Muscle of leg (tissue), 16 donors: ENCODE measurements at places on chromosomes 3 and 15. TPM values are rescaled to one million over a fixed set of nuclear protein-coding genes. Genes with fewer than 3 reads are reported as not detected.

- no peak overlapping the region for H3K4me3 ChIP-seq
- peak; percentile 79 for DNase-seq
- no peaks in the 10 kb centered on the region for H3K27me3 ChIP-seq
- H3K27ac ChIP-seq = peak overlapping the region; percentile 78
Observed at GRCh38 chr15:85598718-85599398, 195.9 kb downstream of the KLHL25 start.

- no peaks in the 10 kb centered on the region for H3K27me3 ChIP-seq
- no peak overlapping the region for H3K4me3 ChIP-seq
- H3K27ac ChIP-seq = peak overlapping the region; percentile 77
- H3K4me1 ChIP-seq = peaks cover 18% of the 10 kb centered on the region
- no peaks in the 10 kb centered on the region for H3K36me3 ChIP-seq
Observed at GRCh38 chr3:111761309-111761795, 97.7 kb upstream of the PHLDB2 start.

Gene AADACL2
- total RNA-seq = not detected

Gene GOLGA8Q
- total RNA-seq = 0.75 TPM

Gene ZKSCAN7
- 10.9 TPM for total RNA-seq

DNA sequence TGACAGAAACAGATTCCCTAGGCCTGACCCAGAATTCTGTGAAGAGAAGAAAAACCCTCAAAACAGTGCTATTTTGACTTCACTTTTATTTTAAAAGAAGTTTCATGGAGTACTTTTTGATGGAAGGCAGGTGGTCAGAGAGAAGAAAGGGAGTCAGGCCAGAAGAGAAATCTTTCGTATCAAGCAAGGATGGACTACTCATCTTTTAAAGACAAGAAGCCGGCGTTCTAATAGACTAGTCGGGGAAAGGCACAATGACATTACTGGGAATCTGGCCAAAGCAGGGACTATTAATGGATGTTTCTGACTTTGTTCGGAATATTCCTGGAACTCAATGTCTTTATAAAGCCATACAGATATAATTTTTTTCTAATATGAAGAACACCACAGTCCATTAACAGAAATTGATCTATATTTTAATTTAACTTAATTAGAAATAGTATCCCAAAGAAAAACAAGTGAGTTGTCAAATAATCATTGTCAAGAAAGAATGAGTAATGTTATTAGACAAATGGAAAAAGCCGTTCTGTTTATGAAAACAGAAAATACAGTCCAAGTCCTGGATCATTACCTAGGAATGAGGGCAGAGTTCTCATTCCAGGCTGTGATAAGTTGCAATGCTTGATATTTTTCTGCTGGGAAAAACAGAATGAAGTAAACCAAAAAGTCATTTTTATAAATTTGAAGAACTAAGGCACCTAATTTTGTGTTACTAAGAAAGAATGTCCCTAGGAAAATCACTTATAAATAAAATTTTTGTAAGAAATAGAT, 23.7 kb upstream of the PCOLCE2 start:
- H3K27ac ChIP-seq = no peak overlapping the region
- no peaks in the 10 kb centered on the region for H3K36me3 ChIP-seq
- no peaks in the 10 kb centered on the region for H3K27me3 ChIP-seq

GRCh38 chr3:65953881-65954733, 84.6 kb downstream of the MAGI1 start:
- peaks cover 13% of the 10 kb centered on the region for H3K4me1 ChIP-seq
- H3K27ac ChIP-seq = peak overlapping the region; percentile 72
- H3K27me3 ChIP-seq = no peaks in the 10 kb centered on the region
- H3K36me3 ChIP-seq = no peaks in the 10 kb centered on the region

- peaks cover 8% of the 10 kb centered on the region for H3K36me3 ChIP-seq
- peak; percentile 75 for DNase-seq
- H3K4me1 ChIP-seq = peaks cover 61% of the 10 kb centered on the region
- no peak overlapping the region for H3K4me3 ChIP-seq
- H3K27ac ChIP-seq = peak overlapping the region; percentile 81
- no peaks in the 10 kb centered on the region for H3K27me3 ChIP-seq
Observed at GRCh38 chr15:41940441-41940857, 31.9 kb downstream of the EHD4 start.

Gene CSPG4
- total RNA-seq = 76.7 TPM

GRCh38 chr3:16406579-16406978, 106.9 kb downstream of the RFTN1 start:
- no peaks in the 10 kb centered on the region for H3K4me1 ChIP-seq
- no peak for DNase-seq

DNA sequence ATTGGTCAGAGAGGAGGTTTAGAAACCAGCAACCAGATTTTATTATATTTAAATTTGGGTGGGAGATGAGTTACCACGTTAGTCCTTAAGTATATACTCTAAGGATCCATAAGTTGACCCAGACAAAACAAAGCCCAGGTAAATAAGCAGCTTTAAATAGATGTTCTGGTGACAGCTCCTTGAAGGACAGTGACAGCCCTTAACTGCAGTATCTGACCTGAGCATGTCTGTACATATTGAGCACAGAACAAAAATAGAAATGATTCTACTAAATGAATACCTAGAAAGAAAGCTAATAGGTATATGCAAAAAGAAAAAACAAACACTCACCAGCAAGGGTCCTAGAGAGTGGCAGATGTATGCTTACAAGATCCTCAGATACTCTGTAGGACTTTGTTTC, 63.0 kb downstream of the UBR1 start:
- no peak overlapping the region for H3K4me3 ChIP-seq
- H3K4me1 ChIP-seq = no peaks in the 10 kb centered on the region
- peaks cover 37% of the 10 kb centered on the region for H3K36me3 ChIP-seq
- no peak for DNase-seq

Gene AHSG
- 0.75 TPM for total RNA-seq

GRCh38 chr15:86231864-86232721, 152.4 kb downstream of the AGBL1 start:
- no peaks in the 10 kb centered on the region for H3K36me3 ChIP-seq
- peaks cover 12% of the 10 kb centered on the region for H3K4me1 ChIP-seq
- H3K27ac ChIP-seq = no peak overlapping the region
- H3K4me3 ChIP-seq = no peak overlapping the region
- peak; percentile 82 for DNase-seq

- DNase-seq = no peak
- H3K27ac ChIP-seq = no peak overlapping the region
- H3K36me3 ChIP-seq = no peaks in the 10 kb centered on the region
Observed at GRCh38 chr3:38644016-38644661, 5.3 kb downstream of the SCN5A start.

GRCh38 chr15:52378746-52379394, 83.3 kb upstream of the MYO5C start:
- H3K36me3 ChIP-seq = peaks cover 18% of the 10 kb centered on the region
- no peak overlapping the region for H3K4me3 ChIP-seq
- DNase-seq = no peak

DNA sequence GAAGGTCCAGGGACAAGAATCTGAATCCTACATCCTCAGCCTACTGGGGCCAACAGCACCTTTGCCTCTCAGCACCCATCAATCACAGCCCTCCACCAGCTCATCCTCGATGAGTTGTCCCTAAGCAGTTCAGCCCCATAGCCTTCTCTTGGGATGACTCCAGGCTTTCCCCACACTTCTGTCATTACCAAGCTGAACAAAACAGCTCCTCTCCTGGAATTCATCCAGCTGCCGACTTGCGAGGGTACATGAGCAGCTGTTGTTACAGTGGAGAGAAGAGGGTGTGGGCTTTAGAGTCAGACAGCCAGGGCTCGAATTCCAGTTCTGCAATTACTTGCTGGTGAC, 69.0 kb upstream of the THBS1 start:
- H3K27ac ChIP-seq = peak overlapping the region; percentile 65
- no peaks in the 10 kb centered on the region for H3K27me3 ChIP-seq
- no peak overlapping the region for H3K4me3 ChIP-seq
- peak; percentile 87 for DNase-seq
- peaks cover 30% of the 10 kb centered on the region for H3K4me1 ChIP-seq

DNA sequence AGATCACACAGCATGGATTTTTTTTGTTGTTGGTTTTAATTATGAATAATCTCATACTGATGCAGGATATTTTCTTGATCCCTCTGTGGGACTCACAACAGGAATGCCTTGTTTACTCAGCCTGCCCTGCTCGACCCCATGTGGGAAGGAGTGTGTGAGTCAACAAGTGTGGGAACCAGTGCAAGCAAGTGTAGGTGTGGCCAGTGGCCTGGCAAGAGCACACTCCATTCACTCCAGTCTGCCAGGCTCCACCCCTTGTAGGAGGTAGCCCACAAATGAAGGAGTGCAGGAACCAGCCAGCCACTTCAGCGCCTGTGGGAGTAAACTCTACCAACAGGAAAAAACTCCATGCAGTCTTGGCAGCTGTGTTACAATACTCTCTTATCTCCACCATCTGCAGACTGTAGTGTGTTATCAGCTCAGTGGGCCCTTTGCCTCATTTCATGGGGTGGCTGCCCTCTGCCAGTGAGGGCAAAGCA, 393.6 kb downstream of the OTOL1 start:
- no peak overlapping the region for H3K27ac ChIP-seq
- no peaks in the 10 kb centered on the region for H3K4me1 ChIP-seq
- H3K27me3 ChIP-seq = no peaks in the 10 kb centered on the region
- peak; percentile 16 for DNase-seq

Gene SOX2
- 0.22 TPM for total RNA-seq

Gene CCR8
- total RNA-seq = not detected

Gene ACKR2
- 0.53 TPM for total RNA-seq

Gene NUSAP1
- total RNA-seq = 39.2 TPM

DNA sequence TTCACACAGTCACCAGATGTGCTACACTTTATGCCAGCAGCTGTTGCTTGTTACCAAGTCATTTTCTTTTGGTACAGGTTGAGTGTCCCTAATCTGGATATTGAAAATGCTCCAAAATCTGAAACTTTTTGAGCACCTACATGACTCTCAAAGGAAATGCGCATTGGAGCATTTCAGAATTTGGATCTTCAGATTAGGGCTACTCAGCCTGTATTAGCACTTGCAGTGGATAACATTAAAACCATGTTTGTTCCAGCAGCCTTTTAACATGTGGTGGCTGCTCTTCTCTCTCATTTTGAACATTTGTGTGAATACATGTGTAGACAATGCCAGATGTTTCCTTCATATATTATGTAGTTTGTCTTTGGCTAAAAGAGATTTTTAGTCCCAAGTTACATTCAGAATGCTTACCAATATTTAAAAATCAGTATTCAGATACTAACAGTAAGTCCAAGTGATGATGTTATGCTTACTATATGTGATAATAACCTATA, 230.9 kb upstream of the UBE2E1 start:
- H3K27me3 ChIP-seq = no peaks in the 10 kb centered on the region
- no peak overlapping the region for H3K4me3 ChIP-seq
- H3K4me1 ChIP-seq = no peaks in the 10 kb centered on the region

GRCh38 chr15:68421798-68422402, 10.1 kb downstream of the ITGA11 start:
- no peak for DNase-seq
- no peaks in the 10 kb centered on the region for H3K27me3 ChIP-seq
- no peak overlapping the region for H3K27ac ChIP-seq
- H3K4me1 ChIP-seq = peaks cover 10% of the 10 kb centered on the region

Gene LRRN1
- total RNA-seq = 26.6 TPM

- H3K4me1 ChIP-seq = no peaks in the 10 kb centered on the region
- DNase-seq = no peak
- peaks cover 3% of the 10 kb centered on the region for H3K27me3 ChIP-seq
- H3K4me3 ChIP-seq = no peak overlapping the region
- H3K27ac ChIP-seq = no peak overlapping the region
Observed at GRCh38 chr3:45112939-45113338, 33.2 kb downstream of the CDCP1 start.

GRCh38 chr3:44970926-44971490, 5.0 kb downstream of the ZDHHC3 start:
- DNase-seq = no peak
- no peak overlapping the region for H3K27ac ChIP-seq
- H3K4me3 ChIP-seq = no peak overlapping the region
- H3K4me1 ChIP-seq = peaks cover 14% of the 10 kb centered on the region

Gene DNAH12
- 0.58 TPM for total RNA-seq

Gene GADL1
- 19.8 TPM for total RNA-seq

DNA sequence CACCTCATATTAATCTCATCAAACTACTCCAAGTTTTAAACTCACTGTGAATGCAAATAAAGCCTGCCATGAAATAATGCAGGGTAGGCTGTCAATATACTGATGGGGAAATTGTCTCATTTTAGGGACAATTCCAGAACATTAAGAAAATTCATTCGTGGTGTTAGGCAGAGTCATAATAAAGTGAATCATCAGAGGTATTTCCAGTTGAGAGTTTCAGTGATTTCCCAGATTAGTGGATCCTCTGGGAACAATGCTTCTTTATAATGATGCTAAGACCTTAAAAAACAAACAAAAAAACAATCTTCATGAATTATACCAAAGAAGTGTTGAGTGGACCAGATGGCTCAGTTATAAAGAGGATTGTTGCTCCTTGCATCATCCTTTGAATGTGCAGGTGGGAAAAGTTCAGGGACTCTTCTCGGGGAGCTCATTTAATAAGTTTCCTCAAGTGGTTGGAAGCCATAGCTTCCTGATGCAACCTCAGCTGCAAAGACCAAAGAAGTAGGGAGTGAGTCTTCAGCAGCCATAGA, 360.9 kb upstream of the TRIM42 start:
- peaks cover 5% of the 10 kb centered on the region for H3K27me3 ChIP-seq
- H3K4me1 ChIP-seq = no peaks in the 10 kb centered on the region
- H3K27ac ChIP-seq = no peak overlapping the region
- H3K36me3 ChIP-seq = no peaks in the 10 kb centered on the region
- no peak for DNase-seq
- no peak overlapping the region for H3K4me3 ChIP-seq

GRCh38 chr3:146093896-146094295, 67.1 kb downstream of the PLOD2 start:
- peak; percentile 83 for DNase-seq
- no peaks in the 10 kb centered on the region for H3K4me1 ChIP-seq
- no peaks in the 10 kb centered on the region for H3K36me3 ChIP-seq
- H3K27me3 ChIP-seq = no peaks in the 10 kb centered on the region
- H3K27ac ChIP-seq = no peak overlapping the region

DNA sequence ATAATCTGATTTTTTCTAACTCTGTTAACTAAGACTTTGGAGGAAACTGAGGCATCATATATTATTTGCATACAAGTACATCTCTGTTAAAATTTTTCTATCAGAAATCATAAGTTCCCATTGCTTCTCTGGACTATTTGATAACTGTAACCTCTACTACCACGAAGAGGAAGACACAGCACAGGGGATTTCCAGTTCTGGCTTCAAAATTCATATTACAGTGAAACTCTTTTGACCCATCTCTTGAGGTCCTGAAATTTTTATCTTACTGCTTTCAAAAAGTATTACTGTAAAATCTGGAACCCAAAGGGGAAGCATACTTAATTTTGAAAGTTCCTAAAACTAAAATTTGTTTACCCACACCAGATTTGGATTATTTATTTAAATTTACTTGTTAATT, 4.2 kb downstream of the PLSCR1 start:
- H3K4me1 ChIP-seq = peaks cover 3% of the 10 kb centered on the region
- DNase-seq = no peak
- peaks cover 7% of the 10 kb centered on the region for H3K36me3 ChIP-seq
- H3K27ac ChIP-seq = no peak overlapping the region
